ENCODE measurements at places on chromosomes 7 and 10.

DNA sequence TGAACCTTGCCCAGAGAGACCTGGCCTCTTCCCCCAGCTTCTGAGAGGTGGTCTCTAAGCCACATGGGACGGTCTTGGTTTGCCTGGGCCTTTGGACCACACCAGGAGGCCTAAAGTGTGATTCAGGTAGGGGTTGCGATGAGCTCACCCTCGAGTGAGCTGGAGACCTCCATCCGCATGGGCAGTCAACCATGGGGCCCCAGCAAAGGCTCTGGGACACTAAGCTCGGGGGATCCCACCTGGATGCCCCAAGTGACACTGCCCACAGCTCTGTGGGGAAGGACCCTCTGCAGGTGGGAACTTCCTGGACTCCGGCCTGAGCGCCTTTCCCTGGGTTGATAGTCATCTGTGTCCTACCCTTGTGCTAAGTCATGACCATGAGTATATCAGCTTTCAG lies 57.1 kb upstream of the FAM20C start:
- DNase-seq, result no peak

GRCh38 chr10:58791137-58791536 lies 278.5 kb downstream of the BICC1 start:
- no peak for DNase-seq

DNA sequence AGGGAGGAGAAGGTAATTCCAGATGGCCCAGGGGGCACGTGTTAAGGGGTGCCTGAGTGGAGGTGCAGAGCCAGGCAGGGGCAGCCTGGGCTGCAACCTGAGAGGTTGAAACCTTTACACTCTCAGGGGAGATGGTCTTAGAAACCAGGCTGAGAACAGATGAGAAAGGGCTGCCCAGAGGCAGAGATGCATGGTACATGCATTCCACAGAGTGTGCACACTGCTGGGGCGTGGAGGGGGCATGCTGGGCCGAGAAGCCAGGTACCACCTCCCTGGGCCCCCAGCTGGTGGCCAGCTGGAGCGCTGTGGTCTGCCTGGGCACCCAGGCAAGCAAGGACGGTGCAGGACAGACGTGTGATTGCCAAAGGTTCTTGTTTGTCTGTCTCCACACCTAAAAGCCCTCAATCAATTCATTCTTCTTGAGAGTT lies 14.1 kb upstream of the CSGALNACT2 start:
- no peak for DNase-seq

DNA sequence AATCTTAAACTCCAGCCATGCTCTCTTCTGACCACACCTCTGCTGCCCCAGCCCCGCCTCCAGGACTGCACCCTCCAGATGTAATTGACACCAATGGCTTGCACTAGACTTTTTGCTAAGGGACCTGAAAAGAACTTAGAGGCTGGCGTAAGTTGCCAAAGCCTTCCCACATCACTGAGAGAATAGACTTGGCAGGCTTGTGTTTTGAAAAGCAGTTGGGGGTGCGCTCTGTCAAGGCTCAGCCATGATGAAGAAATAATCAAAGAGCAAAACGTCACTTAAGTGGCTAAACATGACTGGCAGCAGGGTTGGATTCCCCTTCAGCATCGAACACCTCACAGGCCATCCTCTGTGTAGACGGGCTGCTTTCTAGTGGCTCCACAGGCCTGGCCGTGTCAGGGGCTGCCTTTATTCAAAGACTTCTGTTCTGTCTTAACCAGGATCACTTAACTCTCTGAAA lies 195.2 kb upstream of the C7orf33 start:
- no peak for DNase-seq

DNA sequence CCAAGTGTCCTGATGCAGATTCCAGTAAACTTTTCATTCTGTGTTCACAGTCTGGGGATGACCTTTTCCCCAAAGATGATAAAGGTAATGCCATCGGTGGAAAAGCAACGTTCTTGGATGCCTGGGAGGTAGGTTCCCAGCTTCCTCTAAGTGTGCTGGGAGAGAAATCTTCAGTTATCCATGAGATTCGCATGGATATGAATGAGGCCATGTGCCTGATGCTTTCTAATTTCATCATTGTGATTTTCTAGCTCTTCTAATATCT lies 5.5 kb downstream of the AKR1B10 start:
- DNase-seq, result no peak

- no peak for DNase-seq
Observed at GRCh38 chr10:86664341-86665217, 3.7 kb upstream of the LDB3 start.

DNA sequence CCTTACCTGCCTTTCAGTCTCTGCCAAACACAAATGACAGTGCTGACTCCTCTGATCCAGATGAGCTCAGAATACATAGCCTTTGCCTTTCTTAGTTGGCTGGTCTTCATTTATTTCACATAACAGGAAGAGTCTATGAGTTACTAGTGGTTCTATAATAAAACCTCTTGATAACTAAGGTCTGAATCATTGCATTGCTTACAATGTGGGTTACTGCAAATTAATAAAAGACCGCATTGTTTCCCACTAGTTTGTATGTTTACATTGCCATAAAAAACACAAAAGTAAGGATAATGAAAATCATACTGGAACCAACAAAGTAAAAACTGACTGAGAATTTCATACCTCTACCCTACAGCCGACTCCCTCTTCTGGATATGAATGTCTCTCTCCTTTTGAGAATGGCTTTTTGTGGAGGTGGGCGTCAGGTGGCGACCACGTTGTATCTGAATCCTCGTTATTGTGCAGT lies 62.0 kb upstream of the AKR1E2 start:
- DNase-seq, result no peak

DNA sequence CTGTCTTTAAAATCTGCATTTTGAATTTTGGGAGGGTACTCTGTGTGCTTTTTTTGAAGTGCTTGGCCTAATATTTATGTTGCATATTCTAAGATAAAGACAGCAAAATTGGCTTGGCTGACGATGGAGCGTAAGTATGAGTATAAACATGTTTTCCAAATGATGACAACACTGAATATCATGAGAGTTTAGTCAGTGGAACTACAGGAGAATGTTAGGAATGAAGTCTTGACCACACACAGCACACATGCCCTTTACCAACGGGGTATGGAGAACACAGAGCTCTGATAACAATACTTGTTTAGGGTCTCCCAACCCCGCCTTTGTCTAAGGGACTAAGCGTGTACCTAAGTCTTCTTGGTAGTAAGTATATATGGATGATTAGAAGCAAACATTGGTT lies 253.9 kb upstream of the FZD8 start:
- no peak for DNase-seq

GRCh38 chr7:142745091-142745635 lies 4.1 kb upstream of the PRSS1 start:
- DNase-seq, result no peak

DNA sequence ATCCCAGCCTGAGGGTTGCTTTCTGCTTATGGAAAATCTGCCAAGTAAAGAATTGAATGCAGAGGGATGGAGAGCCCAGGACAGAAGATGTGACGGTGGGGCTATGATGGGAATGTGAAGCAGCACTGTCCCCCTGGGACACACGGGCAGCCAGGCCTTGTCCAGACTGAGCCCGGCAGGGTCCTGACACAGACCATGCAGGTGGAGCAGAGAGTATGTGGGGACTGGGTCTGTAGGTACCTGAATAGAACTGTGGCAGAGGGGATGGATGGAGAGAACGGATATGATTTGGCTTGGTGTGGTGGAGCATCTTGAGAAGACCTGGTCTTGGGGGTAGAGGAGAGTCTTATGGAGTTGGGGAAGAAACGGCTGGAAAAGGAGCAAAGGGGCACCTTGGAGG lies 732 bp upstream of the LRRC18 start:
- no peak for DNase-seq
